AG04450 (cell line): ENCODE measurements at places on chromosomes 1 and 21.

- DNase-seq = no peak
Observed at GRCh38 chr1:13930151-13930550, 230.2 kb downstream of the PRDM2 start.

GRCh38 chr1:60279798-60280197 lies 206.2 kb upstream of the C1orf87 start:
- DNase-seq = no peak

GRCh38 chr1:21192871-21193270 lies 16.2 kb upstream of the EIF4G3 start:
- no peak for DNase-seq

DNA sequence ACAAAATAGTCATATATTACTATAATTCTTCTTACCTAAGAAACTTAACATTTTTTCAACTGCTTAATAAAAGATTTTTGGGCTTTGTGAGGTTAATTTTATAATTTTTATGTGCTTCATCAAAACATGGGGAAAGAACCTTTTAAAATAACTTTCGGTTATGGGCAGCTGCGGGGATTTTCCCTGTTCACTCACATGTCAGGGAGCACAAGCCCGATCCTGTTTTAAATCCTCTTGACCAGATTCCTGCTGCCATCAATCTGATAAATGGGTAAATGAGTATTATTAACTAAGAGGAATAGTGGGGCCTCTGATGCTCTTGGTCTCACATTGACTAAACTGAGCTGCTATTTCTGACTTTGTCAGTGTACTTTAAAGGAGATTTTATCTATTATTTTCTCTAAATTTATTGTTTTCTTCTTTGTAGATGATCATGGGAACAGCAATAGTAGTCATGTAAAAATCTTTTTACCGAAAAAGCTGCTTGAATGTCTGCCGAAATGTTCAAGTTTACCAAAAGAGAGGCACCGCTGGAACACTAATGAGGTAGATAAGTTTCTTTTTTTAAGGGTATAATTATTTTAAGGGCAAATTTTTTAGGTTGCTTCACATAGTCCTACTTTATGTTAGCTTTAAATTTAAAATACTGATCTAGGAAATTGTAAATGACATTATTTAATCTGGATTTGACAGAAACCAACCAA lies 39.6 kb downstream of the CAMTA1 start:
- no peak for DNase-seq

GRCh38 chr1:205142102-205142469 lies 20.3 kb upstream of the RBBP5 start:
- no peak for DNase-seq

GRCh38 chr1:216193839-216194443 lies 229.3 kb downstream of the USH2A start:
- DNase-seq = no peak

DNA sequence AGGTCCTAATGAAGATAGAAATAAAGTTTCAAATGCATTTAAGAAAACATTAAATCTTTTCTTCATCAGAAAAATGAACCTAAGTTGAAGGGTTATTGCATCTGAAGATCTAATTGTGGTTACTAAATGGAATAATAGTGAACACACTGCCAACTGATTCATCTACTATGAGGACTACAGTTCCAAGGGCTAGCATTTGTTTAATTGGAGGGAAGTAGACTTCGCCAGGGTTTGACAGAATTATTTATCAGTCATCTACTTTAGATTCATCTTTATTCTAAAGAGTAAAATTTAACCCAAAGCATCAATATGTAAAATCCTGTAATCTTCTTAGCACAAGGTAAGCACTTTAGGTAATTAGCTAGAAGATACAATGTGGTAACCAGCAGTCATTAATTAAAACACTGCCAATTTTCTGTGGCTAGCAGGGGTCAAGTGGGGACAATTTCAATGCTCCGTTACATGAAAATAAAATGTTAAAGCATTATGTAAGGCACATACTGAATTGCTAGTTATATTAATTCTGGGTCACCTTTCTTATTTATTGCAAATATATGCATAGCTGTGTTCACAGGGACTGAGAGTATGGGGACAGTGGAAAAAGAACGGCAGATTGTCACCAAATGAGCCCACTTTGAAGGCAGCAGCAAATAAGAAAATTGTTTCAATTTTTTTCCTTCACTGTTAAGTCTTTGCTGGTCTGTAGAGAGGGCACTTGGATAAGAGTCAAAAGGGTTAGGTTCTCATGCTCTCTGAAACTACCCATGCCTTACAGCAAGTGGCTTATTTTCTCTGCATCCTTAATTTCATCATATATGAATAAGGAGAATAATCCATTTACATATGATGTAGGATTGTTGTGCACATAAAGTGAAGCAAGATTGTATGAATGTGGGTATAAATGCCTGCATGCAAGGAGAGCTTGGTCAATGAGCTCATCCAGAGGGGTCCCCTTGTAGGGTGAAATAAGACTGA lies 416.0 kb downstream of the PCP4 start:
- no peak for DNase-seq

DNA sequence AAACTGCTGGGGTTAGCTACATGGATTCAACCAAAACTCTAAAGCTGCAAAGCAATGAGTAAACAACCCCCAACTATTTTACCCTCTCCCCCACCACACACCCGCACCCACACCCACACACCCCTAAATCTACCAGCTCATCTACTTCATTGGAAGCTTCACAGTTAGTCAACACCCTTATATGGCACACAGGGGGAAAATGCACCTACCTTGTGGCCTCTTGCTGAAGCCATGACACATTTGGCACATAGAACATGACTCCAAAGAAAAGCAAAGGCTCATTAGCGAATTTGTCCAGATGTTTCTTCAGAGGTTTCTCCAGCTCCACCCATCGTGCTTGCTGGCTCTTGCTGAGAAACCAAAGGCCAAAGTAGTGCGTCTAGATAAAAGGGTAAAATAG lies 99.8 kb downstream of the PTPN14 start:
- no peak for DNase-seq

GRCh38 chr1:86748622-86749373 lies 44.4 kb downstream of the SH3GLB1 start:
- DNase-seq = no peak

DNA sequence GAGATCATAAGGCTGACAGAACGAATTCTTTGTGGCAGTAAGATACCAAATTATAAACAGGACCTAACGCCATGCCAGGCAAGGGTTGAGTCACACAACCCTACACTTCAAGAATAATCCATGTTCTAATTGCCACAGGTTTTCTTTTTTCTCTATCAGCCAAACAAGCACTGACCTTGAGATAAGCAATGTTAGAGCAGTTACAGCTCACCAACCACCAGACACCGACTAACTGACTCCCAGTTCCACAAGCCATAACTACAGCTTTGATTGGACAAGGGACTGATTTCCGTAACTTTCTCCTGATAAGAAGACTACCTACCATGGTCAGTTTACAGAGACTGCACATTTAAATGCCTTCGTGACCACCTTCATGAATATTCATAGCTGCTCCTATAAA lies 149.6 kb downstream of the PTPRU start:
- no peak for DNase-seq

- no peak for DNase-seq
Observed at GRCh38 chr1:163875927-163876320, 554.2 kb downstream of the NUF2 start.

GRCh38 chr1:30660241-30660640 lies 63.1 kb downstream of the MATN1 start:
- DNase-seq = no peak

GRCh38 chr1:230201445-230201844 lies 134.4 kb downstream of the GALNT2 start:
- DNase-seq = no peak

DNA sequence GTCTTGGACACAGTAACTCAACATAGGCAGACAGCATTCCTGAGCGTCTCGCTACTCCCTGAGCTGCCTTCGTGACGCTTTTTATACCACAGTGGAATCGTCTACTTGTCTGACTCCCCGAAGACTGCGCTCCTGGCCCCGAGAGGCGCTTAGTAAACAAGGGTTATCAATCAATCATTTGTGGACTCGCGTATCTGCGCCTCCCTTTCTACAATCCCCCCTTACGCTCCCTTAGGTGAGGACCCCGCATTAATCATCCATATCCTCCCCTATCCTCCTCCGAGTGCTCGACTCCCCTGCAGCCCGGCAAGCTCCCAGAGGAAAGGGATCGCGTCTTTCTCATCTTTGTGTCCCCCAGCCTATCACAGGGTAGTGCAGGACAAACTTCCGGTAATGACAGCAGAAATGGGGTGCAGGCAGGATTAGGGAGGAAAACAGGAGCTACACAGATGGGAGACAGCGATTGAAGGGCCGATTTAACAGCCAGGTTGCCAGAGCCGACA lies 522 bp downstream of the TMEM59 start:
- DNase-seq = no peak

- DNase-seq = no peak
Observed at GRCh38 chr1:229034342-229034741, 236.6 kb upstream of the RAB4A start.

DNA sequence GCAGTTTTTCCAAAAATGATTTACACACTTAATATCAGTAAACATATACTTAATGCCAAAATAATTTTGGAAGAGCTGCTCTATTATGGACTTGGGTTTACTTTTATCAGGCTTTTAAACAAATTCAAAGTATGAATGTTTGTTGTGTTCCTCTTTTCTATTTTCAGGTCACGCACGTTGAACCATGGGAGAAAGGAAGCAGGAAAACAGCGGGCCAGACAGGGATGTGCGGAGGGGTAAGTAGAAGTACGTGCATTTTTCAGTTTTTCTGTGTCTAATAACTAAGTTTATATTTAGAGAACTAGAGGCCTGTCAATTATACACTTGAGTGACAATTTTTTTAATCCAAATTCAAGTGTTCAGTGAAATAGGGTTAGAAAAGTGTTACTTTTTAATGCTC lies 3.4 kb downstream of the PRPF38B start:
- DNase-seq = no peak

GRCh38 chr1:53274026-53274425 lies 35.7 kb upstream of the MAGOH start:
- DNase-seq = no peak

DNA sequence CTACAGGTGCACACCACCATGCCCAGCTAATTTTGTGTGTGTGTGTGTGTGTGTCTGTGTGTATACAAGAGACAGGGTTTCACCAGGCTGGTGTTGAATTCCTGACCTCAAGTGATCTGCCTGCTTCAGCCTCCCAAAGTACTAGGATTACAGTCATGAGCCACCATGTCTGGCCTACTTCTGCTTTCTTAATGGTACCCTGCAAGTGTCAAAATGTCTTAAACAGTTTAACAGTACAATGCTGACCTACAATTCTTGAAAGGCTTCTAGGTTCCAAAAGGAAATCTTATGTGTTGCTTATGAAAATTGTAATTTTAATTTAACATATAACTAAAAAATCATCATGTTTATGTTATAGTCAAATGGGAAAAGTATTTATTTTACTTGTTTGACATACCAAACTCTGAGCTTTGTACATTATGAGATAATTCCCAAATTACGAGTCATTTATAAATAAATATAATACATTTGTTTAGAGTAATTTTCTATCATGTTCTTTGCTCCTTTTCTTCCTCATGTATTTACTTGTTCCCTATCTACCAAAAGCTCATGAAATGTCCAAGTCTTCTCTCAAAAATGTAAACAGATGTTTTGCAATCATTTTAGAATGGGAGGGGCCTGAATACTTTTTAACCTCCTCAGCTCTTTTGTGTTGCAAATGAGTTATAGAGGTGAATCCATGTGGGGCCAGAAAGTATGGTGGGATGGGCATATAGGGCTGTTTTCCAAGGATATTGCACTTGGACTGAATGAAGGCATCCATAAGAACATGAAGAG lies 8.4 kb upstream of the VCAM1 start:
- DNase-seq = peak; percentile 44

DNA sequence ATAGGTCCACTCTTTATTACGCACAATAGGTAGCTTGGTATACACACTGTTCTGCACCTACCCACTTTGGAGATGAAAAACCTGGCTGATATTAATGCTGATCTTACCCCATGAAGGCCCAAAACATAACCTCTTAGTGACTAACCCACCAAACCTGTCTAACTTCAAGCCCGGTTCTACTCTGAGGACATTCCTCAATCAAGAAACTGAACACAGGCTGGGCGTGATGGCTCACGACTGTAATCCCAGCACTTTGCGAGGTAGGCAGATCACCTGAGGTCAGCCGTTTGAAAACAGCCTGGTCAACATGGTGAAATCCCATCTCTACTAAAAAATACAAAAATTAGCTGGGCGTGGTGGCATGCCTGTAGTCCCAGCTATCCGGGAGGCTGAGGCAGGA lies 50.5 kb downstream of the EYA3 start:
- DNase-seq = no peak

DNA sequence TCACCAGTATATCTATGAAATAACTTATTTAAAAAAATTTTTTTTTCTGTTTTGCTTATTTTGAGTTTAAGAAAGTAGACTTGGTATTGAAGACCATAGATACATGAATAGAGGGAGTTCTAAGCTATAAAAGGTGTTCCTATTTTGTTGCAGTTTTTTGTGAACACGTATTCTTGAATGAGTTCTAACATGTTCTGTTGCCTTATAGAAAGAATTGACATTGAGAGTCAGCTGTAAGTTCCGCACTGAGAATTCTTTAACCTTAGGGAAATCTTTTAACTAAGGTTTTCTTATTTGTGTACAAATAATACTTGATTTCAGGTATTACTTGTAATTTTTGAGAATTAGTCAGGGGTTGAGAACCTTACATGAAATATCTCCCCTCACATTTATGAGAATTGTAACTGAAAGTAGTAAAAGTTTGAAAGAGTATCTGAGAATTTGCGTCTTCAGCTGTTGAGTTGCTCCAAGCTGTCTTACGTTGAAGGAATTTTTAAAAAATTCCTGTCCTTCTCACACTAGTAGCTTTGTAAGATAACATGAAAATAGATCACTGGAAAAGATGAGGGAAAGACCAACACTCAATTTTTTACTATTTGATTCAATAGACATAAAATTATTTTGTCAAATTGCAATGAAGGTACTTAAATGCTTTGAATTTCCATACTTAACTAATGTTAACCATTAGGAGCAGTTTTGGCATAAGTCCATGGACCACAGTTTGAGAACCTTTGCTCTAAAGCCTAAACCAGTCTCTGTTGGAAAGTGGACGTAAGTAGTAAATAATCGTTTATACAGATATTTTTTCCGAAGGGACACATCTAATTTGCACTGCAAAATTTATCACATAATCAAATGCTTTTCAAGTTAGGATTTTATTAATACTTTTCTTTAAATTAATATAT lies 3.8 kb downstream of the DR1 start:
- DNase-seq = no peak

DNA sequence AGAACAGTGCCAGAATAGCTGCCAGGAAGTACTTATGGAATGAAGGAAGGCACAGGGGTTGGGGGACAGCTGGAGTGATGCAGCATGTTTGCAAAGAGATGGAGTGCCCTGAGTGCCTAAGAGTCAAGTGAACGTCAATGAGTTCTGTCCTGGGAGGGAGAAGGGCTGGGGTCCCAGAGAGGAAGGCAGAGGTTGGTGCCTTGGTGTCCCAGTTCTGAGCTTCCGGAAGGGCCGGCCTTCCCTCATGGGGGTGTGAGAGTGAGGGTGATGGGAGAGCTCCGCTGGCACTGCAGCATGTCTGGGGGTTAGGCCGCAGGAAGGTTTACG lies 17.6 kb downstream of the NES start:
- DNase-seq = no peak

DNA sequence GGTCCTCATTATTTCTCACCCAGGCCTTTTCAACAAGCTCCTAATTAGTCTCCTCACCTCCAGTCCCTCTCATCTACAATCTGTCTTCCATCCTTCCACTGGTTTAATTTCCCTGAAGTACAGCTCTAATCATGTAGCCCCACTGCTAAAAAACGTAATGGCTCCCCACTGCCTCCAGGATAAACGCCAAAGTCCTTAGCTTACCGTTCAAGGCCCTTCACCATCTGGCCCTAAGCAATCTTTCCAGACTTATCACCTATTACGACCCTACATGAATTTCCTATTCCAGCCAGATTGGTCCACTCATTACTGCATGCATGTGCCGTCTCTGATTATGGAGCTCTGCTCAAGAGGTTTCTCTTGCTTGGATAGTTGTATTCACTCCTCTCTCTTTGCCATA lies 83.1 kb upstream of the DAB1 start:
- no peak for DNase-seq
